ENCODE measurements at places on chromosomes 6 and 20.

DNA sequence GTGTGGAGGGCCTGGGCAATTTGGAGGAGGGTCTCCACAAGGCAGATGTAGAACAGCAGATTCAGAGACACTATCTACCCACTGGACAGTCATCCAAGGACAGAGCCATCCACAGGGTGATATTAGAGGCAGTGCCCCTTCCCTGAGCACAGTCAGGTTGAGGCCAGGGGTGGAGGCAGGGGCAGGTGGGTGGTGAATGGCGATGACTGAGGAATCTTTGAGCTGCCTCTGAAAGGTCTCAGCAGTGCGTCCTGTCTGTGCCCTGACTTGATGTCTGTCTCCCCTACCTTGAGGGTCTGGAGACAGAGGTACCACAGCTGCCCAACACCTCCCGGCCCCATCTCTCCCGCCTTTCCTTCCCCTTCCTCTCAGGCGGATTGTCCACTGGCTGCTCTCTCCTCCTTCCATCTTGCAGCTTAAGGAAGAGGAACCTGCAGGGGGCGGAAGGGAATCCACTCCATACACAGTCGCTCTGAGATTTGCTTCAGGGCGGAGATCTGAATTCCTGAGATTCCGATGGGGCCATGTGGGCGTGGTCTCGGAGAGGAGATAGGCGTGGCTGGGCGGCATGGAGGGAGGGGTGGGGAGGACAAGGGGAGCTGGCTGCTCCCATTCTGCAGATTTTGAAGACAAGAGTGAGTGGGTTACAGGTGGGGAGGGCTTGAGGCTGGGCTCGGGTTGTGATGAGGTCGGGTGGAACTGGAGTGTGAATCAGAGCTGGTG is 1.7 kb downstream of the MUCL3 start:
- DNase-seq: no peak

DNA sequence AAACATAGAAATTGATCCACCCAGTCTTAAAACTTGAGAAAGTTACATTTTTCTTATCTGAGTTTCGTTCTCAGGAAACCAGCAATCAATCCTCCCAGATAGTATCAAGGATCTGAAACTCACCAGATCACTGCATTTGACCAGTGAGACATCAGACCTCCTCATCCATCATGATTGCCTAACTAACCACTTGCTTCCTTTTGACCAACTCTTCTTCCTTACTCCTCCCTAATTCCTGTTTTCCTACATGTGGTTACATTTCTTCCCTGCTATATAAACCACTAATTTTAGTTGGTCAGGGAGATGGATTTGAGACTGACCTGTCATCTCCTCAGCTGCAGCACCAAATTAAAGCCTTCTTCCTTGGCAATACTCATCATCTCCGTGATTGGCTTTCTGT is 357.1 kb upstream of the POU3F2 start:
- peak; percentile 75 for DNase-seq

DNA sequence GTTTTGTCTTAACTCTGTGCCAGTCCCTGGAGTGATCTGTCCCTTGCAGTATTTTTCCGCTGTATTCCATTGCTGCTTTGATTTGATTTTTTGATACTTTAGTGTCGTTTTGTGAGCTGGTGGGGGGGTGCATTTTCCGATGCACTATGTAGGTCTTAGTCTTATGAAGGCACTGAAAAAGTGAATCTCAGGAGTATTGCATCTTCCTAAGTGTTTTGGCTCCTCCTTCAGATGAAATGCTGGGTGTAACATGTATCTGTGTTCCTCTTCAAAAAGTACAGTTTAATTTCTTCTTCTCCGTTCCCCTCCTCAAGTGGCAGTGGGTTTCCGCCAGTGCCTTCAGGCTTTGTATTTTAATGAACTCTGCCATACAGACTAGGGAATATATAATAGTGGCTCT is 580.7 kb upstream of the GJE1 start:
- no peak for DNase-seq

DNA sequence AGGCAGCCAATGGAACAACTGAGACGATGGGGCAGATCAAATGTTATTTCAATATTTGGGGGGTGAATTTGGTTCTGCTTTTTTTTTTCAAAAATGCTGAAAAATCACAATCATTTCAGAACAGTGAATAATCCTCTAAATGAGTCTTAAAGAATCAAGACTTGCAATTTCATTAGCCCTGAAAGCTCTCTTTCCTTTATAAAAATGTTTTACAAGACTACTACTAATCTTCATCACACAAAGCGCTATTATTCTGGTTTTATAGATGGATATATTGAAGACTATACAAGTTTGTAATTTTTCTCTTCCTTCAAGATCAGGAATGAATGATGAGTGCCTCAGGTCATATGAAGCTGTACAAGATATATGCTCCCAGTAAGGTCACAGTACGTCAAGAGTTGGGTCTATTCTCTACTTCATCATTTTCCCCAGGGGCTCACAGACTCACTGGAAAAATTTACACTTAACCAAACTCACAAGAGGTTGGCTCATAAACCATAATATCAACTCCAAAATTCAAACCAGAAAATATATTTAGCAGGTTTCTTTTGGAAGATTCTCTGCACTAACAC is 19.5 kb downstream of the RNF24 start:
- no peak for DNase-seq

- no peak for DNase-seq
These were observed 23.0 kb downstream of the PACRG start for GRCh38 chr6:162750776-162751175.

DNA sequence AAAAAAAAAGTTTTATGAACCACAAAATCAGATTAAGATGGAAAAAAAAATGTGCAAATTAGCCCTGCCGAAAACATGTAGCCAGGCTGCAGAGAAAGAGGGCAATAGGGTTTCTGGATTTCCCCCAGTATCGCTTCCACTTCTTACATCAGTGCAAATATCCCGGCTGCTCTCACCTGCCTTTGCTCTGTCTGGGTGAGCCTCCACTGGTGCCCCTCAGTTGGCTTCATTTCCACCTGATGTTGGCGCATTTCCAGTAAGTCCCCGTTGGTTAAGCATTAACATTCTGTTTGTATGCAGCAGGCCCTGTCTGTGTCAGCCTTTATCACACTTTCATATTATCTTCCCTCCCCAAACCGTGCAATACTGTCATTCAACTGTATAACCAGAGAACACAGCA is 215.1 kb downstream of the CBLN4 start:
- DNase-seq: no peak

- no peak for DNase-seq
These were observed 749.3 kb downstream of the TENT5A start for GRCh38 chr6:81003156-81003555.

- DNase-seq: peak; percentile 45
These were observed 20.2 kb downstream of the LEMD2 start for GRCh38 chr6:33768644-33769120.

Data from MV-4-11 (cell line).